ENCODE measurements at places on chromosomes 5 and 9.

- no peak for DNase-seq
Observed at GRCh38 chr5:177264178-177264577, 39.3 kb downstream of the RAB24 start.

DNA sequence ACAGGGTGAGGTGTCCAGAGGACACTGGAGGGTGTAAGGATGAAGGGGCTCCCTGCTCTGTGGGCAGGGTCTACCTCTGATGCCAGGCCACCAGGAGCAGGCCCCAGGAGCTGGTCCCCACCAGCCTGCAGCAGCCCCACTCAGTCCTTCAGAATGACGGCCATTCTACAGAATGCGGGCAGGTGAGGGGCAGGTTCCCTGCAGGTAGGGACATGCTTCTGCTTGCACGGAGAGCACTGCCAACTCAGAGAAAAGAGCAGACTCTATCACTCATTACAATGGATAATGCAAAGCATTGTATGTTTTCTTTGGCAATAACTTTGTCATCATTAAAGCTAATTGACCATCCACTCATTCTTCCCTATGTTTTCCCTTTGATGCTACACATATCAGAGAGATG, 39.0 kb downstream of the DDX31 start:
- DNase-seq = no peak

DNA sequence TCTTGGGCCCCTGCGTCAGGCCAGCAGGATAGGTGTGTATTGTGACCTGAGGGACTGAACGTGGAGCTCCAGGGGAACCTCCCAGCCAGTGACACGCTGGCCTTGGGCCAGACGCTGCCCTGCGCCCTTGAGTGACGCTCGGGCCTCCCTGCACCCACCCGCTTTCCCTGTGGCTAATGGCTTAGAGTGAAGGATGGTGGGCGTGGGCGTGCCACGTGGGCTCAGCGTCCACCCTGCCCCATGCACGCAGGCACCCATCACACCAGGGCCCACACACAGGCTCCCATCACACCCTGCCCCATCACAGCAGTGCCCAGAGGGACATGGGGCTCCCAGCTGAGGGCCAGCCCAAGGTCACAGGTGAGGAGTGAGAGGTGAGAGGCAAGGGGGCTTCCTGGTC, 5.1 kb upstream of the FUT7 start:
- no peak for DNase-seq

DNA sequence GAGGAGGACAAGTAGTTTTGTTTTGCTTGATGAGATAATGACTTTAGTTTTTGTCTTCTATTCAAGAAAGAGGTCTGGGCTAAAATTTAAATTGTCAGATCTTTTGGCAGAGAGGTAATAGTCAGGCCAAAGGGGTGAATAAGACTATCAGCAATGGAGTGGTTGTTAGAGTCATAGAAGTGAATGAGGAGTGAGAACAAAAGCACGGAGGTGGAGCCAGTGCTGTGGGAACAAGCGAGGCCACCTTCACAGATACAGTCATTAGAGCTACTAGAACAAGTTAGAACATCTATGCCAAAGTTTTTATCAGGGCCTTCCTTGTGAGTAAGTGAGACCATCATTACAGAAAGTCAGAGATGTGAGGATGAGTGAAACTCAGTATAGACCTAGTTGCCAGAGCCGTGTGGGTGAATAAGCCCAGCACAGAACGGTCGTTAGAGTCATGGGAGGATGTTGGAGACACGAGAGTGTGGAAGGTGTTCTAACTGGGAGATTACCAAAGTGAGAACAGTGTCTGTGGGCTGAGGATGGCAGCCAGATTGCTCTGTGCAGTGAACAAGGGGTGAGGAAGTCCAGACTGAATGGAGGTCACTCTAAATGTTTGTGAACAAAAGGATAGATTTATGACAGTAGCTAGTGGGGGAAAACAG, 135.1 kb downstream of the RPS23 start:
- no peak for DNase-seq

DNA sequence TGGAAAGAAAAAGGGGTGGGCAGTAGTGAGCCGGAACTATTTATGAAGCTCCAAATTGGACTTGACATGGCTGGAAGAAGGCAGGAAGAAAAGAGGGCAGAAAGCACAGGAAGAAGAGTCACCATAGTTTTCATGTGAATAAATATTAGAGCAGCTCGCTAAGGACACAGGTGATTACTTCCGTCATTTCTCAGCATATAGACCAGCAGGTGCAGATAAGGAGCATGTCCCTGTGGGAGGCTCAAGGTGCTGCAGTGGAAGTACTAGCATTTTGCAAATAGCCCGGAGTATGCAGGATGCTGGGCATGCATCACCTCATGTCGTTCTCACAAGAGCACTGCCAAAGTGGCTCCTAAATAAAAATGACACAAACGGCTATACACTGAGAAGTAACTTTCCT, 71.3 kb upstream of the HTR4 start:
- no peak for DNase-seq

GRCh38 chr5:175478384-175479124, at the start of gene SFXN1:
Gene SFXN1 (plus strand): TSS chr5:175478560. CDS start chr5:175492104, 13,544 bp downstream.
- peak; percentile 92 for DNase-seq

GRCh38 chr9:87157366-87158031, 210.2 kb upstream of the GAS1 start:
- DNase-seq = no peak

- DNase-seq = no peak
Observed at GRCh38 chr9:72537011-72537545, 15.7 kb downstream of the TMC1 start.

GRCh38 chr5:141623611-141624010, 4.8 kb upstream of the DIAPH1 start:
- no peak for DNase-seq

DNA sequence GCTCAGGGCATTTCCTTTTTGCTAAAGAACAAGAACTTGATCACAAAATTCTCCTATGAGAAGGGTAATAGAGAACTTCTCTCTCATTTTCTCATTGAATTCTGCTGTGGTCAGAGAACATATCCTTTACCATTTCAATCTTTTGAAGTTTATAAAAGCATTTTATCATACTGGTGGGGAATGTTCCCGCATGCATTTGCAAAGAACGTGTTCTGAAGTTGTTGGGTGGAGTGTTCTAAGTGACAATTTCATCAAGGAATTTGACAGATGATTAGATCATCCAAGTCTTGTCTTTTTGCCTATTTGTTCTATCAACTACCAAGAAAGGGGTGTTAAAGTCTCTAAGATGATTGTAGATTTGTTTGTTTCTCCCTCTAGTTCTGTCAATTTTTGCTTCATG, 163.4 kb upstream of the FREM1 start:
- no peak for DNase-seq

- DNase-seq = no peak
Observed at GRCh38 chr9:90868555-90868954, 66.9 kb downstream of the SYK start.

DNA sequence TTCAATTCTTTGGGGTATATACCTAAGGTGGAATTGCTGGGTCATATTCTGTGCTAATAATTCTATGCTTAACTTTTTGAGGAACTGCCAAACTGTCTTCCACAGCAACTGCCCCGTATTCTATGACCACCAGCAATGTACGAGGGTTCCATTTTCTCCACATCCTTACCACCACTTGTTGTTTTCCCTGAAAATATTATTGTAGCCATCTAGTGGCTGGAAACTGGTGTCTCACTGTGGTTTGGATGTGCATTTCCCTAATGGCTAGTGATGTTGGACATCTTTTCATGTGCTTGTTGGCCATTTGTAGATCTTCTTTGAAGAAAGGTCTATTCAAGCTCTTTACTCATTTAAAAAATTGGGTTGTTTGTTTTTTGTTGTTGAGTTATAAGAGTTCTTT, 30.7 kb downstream of the MSX2 start:
- no peak for DNase-seq
